ENCODE measurements at places on chromosomes 4 and X.

- no peak for DNase-seq
Observed at GRCh38 chr4:168907119-168907698, 102.8 kb downstream of the CBR4 start.

GRCh38 chrX:153651540-153652079 lies 4.6 kb downstream of the DUSP9 start:
- no peak for DNase-seq

- no peak for DNase-seq
Observed at GRCh38 chrX:623599-624315, 6.8 kb upstream of the SHOX start.

- no peak for DNase-seq
Observed at GRCh38 chr4:25694466-25694865, 38.8 kb downstream of the SLC34A2 start.

DNA sequence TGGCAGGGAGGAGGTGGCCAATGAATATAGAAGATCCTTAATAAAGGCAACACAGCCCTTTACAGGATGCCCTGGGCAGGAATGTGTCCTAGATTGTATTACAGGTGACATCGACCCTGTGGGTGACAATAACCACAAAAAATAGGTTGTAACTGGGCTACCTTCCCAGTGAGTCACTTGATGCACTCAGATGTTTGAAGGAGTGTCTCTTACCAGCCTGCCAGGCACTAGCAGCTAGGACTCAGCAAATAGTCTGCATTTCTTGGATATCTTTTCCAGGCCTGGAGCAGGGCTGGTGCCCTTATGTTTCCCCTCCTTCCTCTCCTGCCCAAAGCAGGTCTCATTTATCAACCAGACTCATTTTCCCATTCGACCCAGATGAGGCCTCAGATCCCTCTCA lies 50.9 kb upstream of the TMEM164 start:
- DNase-seq: no peak

DNA sequence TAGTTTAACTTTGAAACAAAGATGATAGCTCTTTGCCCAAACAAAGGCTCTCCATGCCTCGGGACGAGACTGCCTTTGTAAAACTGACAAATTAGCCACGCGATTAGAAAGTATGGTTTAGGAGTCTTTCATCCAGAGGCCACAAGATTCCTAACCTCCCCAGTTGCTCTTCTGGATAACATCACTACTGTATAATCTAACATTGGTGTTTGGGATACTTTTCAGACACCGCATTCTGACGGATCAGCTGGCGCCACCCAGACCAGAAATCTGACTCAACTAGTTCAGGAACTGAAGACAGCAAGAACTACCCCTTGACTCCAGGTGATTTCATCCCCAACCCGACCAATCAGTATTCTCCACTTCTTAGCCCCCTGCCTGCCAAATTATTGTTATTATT lies 98.1 kb upstream of the TEX13D start:
- no peak for DNase-seq

DNA sequence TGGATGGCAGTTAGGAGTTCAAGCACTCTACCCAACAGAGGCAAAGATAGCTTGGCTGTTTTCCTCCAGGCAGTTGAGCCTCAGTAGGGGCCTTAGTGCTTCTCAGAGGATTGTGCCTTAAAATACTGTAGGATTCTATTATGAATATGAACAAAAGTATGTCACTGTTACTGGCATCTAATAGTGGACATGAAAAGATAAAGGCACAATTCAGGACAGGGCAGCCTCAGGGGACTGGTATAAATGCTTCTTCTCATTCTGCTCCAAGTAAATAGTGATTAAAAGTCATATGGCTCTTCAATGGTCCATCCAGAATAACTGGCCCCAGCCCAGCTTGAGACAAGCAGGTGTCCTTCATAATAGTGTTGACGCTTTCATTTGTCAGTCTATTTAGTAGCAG lies 17.7 kb downstream of the COL4A6 start:
- DNase-seq: no peak

DNA sequence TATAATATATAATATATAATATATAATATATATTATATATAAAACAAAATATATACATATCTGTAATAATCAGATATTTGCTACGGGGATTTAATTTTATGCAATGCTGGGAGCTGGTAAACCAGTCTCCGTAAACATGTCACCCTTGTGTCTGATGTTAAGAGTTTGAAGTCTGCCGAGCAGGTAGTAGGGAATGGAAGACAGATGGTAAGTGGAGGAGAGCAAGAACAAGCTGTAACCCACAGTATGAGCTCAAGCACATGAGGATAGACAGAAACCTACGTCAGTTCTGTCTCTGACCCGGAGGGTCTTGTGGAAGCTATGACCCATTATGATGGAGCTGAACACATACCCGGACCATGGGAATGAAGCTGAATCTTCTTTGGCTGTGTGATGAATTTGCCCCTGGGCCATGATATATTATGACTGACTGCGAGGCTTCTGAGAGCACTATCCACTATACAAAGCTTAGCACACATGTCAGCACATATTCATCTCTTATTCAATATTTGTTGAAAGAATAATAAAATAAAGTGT lies 46.2 kb downstream of the TIGD2 start:
- no peak for DNase-seq

DNA sequence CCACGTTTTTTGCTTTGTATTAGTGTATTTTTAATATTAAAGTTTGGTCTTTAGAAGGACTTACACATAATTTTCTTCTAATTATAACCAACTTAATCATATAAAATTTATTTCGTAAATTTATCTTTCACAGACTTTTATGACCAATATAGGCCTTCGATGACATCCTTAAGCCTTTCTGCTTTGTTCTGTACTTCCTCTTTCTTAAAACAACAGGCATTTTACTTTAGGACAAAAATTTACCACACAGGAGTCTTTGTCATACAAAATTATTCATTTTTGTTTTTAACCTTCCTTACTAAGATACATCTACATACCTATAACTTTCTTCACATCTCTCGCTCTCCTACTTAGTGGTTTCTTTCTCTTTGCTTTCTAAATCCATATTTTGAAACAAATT lies 56.3 kb downstream of the RGS12 start:
- no peak for DNase-seq

All from CD4-positive, alpha-beta T cell treated with Interleukin-6 at 100 ng/mL for 8 hours (primary cell).